Nephron progenitor cell (in vitro differentiated cells): ENCODE measurements at places on chromosomes 11 and 22.

GRCh38 chr11:19723572-19724342, 11.1 kb downstream of the NAV2 start:
- no peak for DNase-seq

- no peak for DNase-seq
Measured at GRCh38 chr11:44147751-44148150, 52.3 kb downstream of the EXT2 start.

- no peak for DNase-seq
Measured at GRCh38 chr11:59069087-59069486, 17.0 kb upstream of the GLYATL1B start.

- no peak for DNase-seq
Measured at GRCh38 chr11:6571434-6572008, 31.9 kb downstream of the RRP8 start.

DNA sequence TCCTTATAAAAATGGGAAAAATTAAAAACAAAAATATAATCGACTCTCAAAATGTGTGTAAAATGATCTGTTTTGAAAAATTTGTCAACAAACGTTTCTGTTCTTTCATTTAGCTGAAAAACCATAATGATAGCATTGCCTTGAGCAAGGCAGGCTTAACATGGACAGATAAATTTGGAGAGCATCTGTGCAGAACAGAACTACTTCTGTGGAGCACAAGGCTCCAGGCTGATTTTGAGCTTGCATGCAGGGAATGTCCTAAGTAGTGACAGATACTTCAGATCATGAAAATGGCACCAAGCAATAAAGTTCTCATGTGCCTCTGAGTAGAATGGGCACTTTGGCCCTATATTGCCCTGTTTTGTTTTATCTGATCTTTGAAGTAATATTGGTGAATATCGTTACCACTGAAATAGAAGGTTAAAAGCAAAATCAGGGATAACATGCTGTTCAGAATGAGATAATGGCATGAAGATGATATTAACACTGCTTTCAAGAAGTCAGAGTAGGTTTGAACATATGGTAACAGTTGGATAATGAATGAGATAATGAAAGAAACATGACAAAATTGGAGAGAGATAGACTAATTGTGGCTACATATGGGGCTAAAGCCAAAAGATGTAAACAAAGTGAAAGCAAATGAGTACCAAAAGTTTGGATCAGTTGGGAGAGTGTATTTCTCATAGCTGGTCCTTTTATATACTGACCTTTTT, 730.5 kb upstream of the CCDC179 start:
- DNase-seq = no peak

DNA sequence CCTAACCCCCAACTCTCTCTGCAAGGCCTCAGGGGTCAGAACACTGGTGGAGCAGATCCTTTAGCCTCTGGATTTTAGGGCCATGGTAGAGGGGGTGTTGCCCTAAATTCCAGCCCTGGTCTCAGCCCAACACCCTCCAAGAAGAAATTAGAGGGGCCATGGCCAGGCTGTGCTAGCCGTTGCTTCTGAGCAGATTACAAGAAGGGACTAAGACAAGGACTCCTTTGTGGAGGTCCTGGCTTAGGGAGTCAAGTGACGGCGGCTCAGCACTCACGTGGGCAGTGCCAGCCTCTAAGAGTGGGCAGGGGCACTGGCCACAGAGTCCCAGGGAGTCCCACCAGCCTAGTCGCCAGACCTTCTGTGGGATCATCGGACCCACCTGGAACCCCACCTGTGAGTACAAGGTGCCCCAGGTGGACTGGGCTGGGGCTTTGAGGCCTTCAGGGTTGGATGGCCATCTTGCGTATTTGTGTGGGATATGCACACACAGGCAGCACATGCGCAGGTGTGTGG, at the start of gene BEST1:
Gene BEST1, plus strand, starts transcription at position 317 of the 513 bp plus-strand sequence. CDS start 1,456 bp downstream, outside the sequence.
- no peak for DNase-seq
